Stimulated activated CD8-positive, alpha-beta memory T cell treated with anti-CD3 and anti-CD28 coated beads, Interleukin-4, amount 100 ng/mL, for 1 hour (primary cell): ENCODE measurements at places on chromosomes 12 and 14.

- DNase-seq = no peak
Observed at GRCh38 chr12:112938751-112939150, 477 bp downstream of the OAS3 start.

- DNase-seq = no peak
Observed at GRCh38 chr12:104764225-104765091, 193.6 kb downstream of the SLC41A2 start.

- DNase-seq = no peak
Observed at GRCh38 chr14:106642090-106642489, 1115.7 kb downstream of the TMEM121 start.

GRCh38 chr14:74630881-74631690 is 19.0 kb upstream of the LTBP2 start:
- DNase-seq = no peak

DNA sequence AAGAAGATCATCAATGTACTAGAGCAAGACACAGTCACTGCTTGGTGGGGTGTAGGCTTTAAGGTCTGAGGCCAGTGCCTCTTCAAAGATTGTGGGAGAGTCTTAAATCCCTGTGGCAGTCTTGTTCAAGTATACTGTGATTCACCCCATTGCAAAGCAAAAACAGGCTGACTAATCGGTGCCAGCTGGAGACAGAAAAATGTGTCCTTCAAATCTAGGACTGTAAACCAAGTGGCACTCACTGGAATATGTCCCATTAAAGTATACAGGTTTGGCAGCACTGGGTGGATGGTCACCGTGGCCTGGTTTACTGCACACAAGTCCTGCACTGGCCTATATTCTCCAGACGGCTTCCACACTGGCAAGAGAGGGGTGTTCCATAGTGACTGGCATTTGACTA is 1315.3 kb downstream of the TMEM121 start:
- no peak for DNase-seq

DNA sequence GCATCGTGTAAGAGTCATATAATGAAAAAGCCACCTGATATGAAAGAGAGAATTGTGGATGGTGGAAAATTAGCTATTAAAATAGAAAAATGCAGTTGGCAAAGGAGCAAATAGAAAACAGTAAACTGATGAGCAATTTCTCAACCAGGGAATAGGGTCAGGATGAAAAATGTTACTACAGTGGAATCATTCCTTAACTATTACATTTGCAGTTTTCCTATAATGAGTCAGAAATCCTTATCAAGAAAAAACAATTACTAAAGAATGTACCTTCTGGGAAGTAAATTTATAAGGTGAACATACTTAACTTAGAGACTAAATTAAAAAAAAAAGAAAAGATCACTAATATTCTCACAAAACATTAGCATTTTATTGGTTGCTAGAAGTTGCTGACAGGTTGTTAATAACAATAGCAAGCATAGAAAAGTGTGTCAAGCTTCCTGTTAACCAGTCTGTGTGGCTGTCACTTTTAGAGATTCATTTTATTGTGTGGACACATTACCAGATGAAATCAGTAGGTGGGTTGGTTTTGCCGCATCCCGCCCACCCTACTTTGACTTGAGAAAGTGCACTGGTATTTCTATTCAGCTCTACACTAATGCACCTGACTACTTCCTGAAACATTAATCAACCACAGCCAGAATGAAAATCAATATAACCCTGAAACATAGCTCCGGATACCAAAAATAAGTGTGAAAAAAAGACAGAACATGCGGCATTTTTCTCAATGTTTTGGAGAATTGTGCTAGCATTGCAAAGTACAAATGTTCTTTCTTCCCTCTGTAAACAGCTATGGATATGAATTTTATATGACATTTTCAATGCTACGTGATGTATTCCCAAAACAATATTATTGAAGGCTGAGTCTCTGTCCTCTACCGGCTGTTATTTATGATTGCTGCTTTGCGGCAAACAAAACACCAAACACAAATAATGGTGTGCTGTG is 576.7 kb downstream of the SLC16A7 start:
- DNase-seq = no peak

DNA sequence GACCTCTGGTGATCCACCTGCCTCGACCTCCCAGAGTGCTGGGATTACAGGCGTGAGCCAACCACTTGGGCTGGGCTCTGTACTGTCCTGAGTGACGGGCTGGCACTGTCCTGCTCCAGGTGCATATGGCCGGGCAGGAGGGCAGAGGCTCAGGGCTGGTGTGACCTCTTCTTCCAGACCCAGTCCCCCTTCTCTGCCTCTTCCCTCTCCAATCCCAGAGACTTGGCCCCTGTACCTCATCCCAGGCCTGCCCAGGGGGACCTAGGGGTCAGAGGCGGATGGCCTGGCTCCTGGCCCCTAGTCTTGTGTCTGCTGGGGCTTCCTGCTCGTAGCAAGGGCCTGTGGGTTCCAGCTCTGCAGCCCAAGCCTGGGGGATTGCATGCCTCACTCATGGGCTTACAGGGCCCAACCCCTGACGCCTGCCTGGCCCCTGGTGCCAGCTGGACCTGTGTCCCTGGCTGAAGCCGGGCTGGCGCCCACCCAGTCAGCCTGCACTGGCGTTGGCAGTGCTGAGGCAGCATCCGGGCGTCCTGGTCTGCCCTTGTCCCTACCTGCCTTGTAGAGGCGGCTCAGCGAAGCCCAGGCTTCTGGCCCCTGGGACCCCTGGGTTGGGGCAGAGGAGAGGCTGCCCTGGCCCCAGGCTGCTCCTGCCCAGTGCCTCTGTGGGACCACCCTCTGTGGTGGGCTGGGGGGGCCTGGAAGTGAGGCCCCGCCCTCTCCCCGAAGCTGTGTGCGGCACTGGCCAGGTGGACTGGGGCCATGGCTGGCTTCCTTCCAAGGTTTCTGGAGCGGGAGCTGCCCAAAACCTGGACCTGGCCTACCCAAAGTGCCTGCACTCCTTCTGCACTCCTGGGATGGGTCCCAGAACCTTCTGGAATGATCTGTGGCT is 4.3 kb downstream of the TEDC1 start:
- DNase-seq = no peak

DNA sequence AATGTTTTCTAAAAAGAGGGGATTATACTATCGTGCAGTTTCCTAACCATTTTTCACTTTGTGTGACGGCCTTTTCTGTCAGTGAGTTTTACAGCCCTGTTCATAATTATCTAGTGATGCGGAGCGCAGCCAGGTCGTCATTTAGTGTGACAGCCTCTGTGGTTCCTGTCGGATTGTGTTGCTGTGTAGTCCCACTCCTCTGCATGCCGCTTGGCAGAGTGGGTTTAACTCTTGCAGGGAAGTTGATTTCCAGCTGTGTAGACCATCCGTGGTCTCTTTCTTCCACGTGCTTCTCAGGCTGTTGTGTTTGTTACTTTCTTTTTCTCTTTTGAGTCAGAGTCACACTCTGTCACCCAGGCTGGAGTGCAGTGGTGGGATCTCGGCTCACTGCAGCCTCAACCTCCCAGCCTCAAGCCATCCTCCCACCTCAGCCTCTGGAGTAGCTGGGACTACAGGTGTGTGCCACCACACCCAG is 8.6 kb downstream of the RAN start:
- no peak for DNase-seq

- DNase-seq = no peak
Observed at GRCh38 chr12:67338426-67338825, 69.3 kb downstream of the CAND1 start.

DNA sequence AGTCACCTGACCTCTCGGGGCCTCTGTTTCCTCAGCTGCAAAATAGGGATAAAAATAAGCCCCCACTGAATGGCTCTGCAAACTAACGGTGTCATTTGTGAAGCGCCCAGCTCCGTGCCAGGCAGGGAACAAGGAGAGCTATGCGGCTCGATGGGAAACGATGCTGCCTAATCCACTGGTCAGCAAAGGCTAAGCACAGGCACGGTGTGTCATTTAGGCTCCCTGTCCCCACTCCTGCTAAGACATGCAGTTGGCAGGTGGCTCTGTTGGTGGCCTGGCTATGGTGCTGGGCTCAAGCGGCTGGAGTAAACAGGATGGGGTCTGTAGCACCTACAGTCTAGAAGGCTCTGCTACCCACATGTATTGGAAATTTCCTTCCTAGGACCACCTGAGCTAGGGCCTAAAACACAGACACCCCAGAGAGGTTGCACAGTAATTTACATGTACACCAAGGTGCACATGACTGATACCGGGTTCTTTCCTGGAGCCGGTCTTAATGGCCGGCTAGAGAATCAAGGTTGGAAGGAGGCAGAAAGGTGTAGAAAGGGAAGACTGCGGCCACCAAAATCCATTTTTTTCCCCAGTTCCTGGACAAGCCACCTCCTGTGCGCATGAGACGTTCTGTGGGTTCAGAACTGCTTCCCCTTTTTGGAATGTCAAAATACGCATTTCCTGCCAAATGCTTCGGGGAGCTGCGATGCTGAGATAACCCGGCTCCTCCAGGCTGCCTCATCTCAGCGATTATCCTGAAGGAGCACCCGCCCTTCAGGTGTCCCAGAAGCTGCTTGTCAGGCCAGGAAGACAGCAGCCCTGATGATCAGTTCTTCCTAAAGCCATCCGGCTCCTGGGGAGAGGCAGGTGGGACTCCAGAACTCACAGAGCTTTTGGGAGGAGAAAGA is 1.0 kb downstream of the CACNA2D4 start:
- DNase-seq = no peak

GRCh38 chr14:22118899-22119477 is 445.4 kb upstream of the OR4E1 start:
- DNase-seq = no peak

GRCh38 chr12:110109037-110109836 is 14.9 kb upstream of the IFT81 start:
- no peak for DNase-seq

DNA sequence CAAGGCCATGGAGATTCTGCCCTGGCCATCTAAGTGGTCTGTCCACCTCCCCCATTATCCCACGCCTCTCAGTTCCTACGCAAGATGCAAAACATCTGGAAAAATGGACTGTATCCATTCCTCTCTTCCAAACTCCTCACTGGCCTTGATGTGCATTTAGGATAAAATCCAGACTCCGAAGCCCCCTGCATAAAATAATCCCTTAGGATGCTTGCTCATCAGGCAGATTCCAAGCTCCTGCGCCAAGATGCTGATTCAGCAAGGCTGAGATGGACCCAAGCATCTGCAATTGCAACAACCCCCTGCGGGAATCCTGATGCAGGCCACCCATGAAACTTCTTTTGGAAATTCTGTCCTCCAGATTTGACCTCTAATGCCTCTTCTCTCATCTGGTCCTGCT is 81.6 kb downstream of the SPRING1 start:
- DNase-seq = no peak

DNA sequence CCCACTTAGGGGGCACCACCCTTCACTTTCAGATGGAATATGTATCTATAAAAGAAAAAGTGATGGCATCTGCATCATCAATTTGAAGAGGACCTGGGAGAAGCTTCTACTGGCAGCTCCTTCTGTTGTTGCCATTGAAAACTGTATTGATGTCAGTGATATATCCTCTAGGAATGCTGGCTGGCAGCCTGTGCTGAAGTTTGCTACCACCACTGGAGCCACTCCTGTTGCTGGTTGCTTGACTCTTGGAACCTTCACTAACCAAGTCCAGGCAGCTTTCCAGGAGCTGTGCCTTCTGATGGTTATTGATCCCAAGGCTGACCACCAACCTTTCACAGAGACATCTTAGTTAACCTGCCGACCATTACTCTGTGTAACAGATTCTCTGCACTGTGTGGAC is 44.7 kb downstream of the RIMKLB start:
- DNase-seq = no peak

GRCh38 chr12:75194250-75194649 is 15.4 kb downstream of the KCNC2 start:
- DNase-seq = no peak

- no peak for DNase-seq
Observed at GRCh38 chr14:90426663-90427062, 29.8 kb downstream of the CALM1 start.

GRCh38 chr12:12239127-12239526 is 27.7 kb downstream of the LRP6 start:
- no peak for DNase-seq

DNA sequence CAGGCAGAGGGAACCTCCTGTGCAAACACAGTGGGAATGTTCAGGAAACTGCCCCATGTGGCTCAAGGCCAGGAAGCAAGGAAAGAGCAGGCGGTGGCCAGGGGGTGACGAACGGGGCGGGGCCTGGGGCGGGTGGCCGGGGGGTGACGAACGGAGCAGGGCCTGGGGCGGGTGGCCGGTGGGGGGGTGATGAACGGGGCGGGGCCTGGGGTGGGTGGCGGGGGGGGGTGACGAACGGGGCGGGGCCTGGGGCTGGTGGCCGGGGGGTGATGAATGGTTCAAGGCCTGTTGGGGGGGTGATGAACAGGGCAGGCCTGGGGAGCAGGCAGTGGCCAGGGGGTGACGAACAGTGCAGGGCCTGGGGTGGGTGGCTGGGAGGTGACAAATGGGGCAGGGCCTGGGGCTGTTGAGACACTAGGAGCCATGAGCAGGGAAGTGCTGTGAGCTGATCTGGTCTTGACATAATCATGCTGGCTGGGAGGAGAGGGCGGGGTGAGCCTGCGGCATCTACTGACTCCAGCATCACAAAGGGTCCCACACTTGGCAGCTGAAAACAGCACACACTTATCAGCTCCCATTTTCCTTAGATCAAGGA is 62.7 kb upstream of the FBRSL1 start:
- DNase-seq = no peak

DNA sequence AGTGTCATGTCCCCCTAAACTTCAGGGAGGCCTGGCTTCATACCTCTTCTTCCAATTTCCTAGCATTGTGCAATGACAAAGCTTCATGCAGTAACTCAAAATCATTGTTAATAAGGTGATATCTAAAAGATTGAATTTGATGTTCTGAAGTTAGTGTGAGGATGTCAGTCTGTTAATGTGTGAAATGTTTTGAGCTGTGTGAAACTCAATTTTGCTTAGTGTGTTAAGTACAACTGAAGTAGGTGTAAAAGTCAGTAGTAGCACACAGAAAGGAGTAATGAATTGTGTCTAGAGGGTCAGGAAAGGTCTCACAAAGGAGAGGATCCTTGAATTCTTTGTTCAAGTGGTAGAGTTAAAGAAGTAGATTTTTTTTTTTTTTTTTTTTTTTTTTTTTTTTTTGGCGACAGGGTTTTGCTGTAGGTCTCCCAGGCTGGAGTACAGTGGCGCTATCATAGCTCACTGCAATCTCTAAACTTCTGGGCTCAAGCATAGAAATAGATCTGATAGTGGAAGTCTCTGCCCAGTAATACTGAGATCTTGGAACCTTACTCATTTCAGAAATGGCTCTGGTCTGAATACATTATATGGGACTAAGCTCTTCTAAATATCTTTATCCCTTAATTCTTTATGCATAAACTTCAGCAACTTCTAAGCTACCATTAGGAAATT is 63.9 kb downstream of the FUT8 start:
- DNase-seq = no peak

DNA sequence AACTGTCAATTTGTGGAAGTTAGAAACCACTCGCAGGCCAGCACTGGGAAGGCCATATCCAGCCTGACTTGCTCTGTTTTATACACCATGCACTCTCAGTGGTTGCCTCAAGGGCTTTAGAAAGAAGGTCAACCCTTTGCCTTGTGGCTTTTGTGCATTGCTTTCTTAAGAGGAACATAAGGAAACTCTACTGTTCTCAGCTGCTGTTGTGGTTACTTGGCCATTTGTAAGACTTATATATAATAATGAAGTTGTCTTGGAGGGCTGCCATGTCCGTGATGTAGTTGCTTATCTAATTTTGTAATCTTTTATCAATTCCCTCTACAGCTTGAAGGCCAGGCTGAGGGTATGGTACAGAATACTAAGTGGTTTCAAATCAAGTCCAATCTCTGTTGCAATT is 637.8 kb downstream of the DIO2 start:
- DNase-seq = no peak
